T-cell (primary cell): ENCODE measurements at places on chromosomes 3 and 15. TPM values are rescaled to one million over a fixed set of nuclear protein-coding genes. Genes with fewer than 3 reads are reported as not detected.

DNA sequence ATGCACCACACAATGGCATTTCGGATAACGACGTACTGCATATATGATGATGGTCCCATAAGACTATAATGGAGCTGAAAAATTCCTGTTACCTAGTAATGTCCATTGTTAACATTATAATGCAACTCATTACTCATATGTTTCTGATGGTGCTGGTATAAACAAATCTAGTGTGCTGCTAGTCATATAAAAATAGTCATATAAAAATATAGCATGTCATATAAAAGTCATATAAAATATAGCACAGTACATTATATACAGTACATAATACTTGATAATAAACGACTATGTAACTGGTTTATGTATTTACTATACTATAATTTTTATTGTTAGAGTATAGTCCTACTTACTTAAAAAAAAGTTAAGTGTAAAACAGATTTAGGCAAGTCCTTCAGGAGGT lies 50.6 kb downstream of the HACD2 start:
- H3K27ac ChIP-seq, result no peak overlapping the region
- no peaks in the 10 kb centered on the region for H3K27me3 ChIP-seq
- H3K4me1 ChIP-seq, result no peaks in the 10 kb centered on the region
- H3K4me3 ChIP-seq, result no peak overlapping the region

Gene GAP43
- total RNA-seq, result not detected

Gene TMC3
- not detected for total RNA-seq

GRCh38 chr3:177347611-177348010 lies 150.3 kb upstream of the TBL1XR1 start:
- H3K4me3 ChIP-seq, result no peak overlapping the region
- H3K4me1 ChIP-seq, result peaks cover 12% of the 10 kb centered on the region
- no peaks in the 10 kb centered on the region for H3K27me3 ChIP-seq
- no peak for DNase-seq
- H3K36me3 ChIP-seq, result no peaks in the 10 kb centered on the region
- no peak overlapping the region for H3K27ac ChIP-seq

GRCh38 chr3:4994823-4995499 lies 15.7 kb downstream of the BHLHE40 start:
- no peak for DNase-seq
- no peak overlapping the region for H3K4me3 ChIP-seq
- H3K27ac ChIP-seq, result no peak overlapping the region
- H3K27me3 ChIP-seq, result no peaks in the 10 kb centered on the region

DNA sequence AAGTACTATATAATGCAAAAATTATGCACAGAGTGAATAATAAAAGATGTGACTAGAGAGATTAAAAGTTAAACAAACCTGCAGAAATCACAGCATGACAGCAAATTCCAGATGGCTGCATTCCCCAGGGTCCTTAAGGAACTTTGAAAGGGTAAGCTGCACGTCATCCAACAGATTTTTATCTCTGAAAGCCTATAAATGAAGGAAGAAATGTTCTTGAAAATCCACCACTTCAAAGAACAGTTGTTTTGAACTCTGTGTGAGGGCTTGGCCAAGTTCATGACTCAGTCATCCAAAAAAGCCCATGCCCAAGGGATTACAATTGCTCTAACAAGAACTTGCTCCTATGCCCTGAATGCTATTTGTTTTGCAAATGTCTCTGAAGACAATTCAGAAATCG lies 603.6 kb downstream of the PLOD2 start:
- no peak for DNase-seq
- no peak overlapping the region for H3K4me3 ChIP-seq
- no peaks in the 10 kb centered on the region for H3K36me3 ChIP-seq
- H3K4me1 ChIP-seq, result no peaks in the 10 kb centered on the region
- H3K27me3 ChIP-seq, result no peaks in the 10 kb centered on the region

GRCh38 chr3:108883373-108883772 lies 60.8 kb downstream of the TRAT1 start:
- H3K4me3 ChIP-seq, result no peak overlapping the region
- DNase-seq, result no peak
- no peaks in the 10 kb centered on the region for H3K27me3 ChIP-seq
- no peaks in the 10 kb centered on the region for H3K36me3 ChIP-seq
- no peak overlapping the region for H3K27ac ChIP-seq
- no peaks in the 10 kb centered on the region for H3K4me1 ChIP-seq

DNA sequence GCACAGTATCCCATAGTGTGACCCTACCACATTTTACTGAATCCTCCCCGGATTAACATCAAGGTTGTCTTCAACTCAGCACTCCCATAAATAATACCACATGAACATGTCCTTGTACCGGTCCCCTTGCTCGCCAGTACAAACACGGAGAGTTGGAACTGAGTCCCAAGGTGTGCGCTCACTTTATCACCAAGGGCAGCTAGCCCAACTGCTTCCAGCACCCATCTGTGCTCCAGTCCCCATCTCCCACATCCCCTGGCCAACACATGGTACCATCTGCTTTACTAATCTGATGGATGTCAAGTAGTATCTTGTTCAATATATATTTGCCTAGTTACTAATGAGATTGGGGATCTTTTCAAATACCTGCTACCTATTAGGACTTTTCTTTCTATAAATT lies 64.7 kb downstream of the ISG20 start:
- H3K27ac ChIP-seq, result no peak overlapping the region
- H3K4me3 ChIP-seq, result no peak overlapping the region
- H3K36me3 ChIP-seq, result no peaks in the 10 kb centered on the region
- no peaks in the 10 kb centered on the region for H3K4me1 ChIP-seq
- DNase-seq, result no peak
- H3K27me3 ChIP-seq, result peaks cover 38% of the 10 kb centered on the region

DNA sequence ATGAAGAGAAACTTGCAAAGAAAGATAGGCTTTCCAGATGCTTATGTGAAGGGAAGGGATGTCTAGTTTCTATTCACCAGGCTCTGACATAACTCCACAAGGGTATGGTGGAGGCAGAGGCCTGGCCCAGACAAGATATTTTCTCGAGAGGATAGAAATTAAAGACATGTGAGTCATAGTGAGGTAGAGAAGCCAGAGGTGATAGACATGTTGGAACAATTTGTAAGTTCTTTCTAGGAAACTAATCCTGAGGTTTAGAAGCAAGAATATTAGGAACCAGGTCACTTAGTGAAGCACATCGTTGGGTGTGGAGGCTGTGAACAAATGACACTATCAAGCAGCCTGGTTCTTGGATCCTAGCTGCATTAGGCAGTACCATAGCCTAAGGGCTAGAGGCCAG lies 176.9 kb downstream of the BBX start:
- H3K27ac ChIP-seq, result no peak overlapping the region
- DNase-seq, result no peak
- H3K4me1 ChIP-seq, result no peaks in the 10 kb centered on the region
- no peak overlapping the region for H3K4me3 ChIP-seq

DNA sequence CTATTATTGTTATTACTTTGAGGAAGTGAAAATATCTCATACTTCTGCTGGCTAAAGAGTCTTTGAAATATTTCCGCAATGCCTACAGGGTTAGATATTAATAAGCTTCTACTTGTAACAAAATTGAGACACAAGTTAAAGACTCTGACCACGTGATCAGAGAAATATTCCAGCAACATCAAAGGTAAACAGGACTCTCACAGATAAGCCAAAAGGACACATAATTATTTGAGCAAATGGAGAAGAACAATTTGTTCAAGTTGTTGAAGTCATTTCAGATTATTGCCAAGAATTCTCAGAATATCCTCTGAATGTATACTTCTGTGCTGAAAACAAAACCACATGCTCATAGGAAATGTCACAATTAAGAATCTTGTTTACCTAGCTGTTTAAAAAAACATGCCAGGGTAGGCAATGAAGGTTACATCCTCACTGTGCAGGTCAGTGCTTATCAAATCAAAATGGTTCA lies 225.8 kb upstream of the ALCAM start:
- DNase-seq, result no peak
- H3K36me3 ChIP-seq, result no peaks in the 10 kb centered on the region
- no peaks in the 10 kb centered on the region for H3K27me3 ChIP-seq
- H3K4me1 ChIP-seq, result no peaks in the 10 kb centered on the region
- H3K4me3 ChIP-seq, result no peak overlapping the region

DNA sequence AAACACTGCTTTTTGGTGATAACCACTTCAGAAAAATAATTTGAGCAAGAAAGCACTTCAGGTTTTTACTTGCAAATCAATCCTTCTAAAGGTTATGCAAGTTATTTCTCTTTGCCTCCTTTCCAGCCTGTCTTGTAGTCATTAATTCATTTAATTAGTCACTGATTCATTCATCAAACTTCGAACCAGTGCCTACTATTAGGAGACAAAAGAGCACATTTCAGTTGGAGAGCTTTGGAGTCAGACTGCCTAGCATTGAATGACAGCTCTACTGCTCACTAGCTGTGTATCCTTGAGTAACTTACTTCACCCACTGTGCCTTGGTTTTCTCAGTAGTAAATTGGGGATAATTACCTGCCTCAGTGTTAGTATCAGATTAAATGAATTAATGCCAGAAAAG lies 14.9 kb upstream of the LRRC58 start:
- H3K27me3 ChIP-seq, result no peaks in the 10 kb centered on the region
- no peaks in the 10 kb centered on the region for H3K36me3 ChIP-seq
- no peak overlapping the region for H3K4me3 ChIP-seq
- no peak overlapping the region for H3K27ac ChIP-seq

DNA sequence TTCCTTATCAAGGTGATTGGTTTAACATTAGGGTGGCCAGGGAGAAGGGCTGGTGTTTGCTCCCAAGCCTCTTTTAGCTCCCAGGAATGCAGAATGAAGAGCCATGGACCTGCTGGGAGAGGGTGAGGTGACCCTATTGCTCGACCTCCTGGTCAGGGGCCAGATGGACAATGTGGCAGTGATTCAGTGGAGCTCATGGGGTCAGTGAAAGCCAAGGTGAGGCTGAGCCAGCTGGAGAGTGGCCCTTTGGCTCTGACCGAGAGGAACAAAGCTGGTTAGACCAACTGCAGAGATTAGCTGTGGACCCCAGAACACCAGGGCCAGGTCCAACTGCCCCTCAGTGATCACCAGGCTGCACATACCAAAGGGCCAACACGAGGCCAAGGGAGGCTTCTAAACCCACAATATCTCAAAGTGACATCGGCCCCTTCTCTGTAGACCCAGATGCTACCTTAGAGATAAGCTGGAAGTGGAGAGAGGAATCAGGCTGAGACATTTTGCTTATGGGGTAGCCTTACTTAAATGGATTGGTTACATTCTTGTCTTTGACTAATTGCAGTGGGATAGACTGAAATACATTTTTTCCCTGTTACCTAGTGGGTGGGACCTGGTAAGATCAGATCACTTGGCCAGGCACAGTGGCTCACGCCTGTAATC lies 15.8 kb upstream of the BTBD1 start:
- no peaks in the 10 kb centered on the region for H3K36me3 ChIP-seq
- no peak for DNase-seq
- no peak overlapping the region for H3K4me3 ChIP-seq

Gene EPHB1
- 0.30 TPM for total RNA-seq

Gene SERPINI1
- 2.8 TPM for total RNA-seq

- no peak overlapping the region for H3K27ac ChIP-seq
- H3K4me3 ChIP-seq, result no peak overlapping the region
- no peaks in the 10 kb centered on the region for H3K4me1 ChIP-seq
Measured at GRCh38 chr3:137174514-137174913, 216.7 kb downstream of the IL20RB start.

DNA sequence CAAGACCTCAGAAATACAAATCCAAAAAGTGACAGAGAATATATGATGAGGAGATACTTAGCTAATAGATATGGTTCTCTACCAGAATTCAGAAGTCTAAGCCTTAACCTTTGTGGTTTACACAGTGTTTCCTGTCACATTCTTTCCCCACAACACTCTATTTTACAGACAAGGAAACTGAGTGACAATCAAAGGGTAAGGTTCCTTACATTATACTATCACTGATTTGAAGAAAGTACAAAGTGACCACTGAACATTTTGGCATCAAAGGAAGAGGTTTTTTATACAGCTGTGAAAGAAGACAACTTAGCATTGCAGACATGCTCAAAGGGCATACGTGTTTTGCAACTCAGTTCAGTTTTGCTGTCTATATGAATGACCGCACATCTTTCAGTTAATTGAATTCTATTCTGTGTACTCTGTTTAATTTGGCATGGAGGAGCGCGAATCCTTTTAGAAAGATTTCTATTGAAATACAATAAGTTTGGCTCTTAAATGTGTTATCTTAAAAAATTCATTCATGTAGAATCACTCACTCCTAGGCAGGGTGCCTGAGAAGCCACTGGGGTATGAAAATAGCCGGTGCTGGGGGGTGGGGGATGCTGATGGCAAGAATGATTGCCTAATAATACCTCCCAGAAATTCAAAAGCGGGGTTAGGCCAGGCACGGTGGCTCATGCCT lies 66.5 kb upstream of the SKOR1 start:
- H3K4me3 ChIP-seq, result no peak overlapping the region
- no peaks in the 10 kb centered on the region for H3K36me3 ChIP-seq
- peaks cover 68% of the 10 kb centered on the region for H3K4me1 ChIP-seq
- H3K27ac ChIP-seq, result no peak overlapping the region
- no peaks in the 10 kb centered on the region for H3K27me3 ChIP-seq

- no peak overlapping the region for H3K27ac ChIP-seq
- no peaks in the 10 kb centered on the region for H3K27me3 ChIP-seq
- no peaks in the 10 kb centered on the region for H3K4me1 ChIP-seq
- H3K4me3 ChIP-seq, result no peak overlapping the region
- DNase-seq, result no peak
Measured at GRCh38 chr15:77354063-77354462, 65.8 kb downstream of the PEAK1 start.

DNA sequence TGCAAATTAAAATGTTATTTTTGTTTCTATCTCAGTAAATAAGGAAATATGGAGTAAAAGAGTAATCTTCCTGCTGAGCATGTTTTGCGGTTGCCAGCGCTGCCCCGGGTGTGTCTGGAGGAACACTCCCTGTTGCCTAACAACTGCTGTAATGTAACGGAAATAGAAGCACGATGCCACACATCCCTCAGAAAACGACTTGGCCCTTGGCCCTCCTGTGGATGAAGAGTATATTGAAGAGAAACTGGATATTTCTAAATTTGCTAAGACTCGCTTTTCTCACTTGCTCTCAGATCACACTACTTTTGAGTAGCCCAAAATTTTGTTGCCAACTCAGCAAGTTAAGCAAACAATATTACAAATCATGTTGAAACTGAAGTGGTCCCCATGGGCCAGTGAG lies 18.9 kb downstream of the CX3CR1 start:
- peak overlapping the region; percentile 62 for H3K27ac ChIP-seq
- H3K4me3 ChIP-seq, result no peak overlapping the region
- peak; percentile 43 for DNase-seq
- H3K4me1 ChIP-seq, result peaks cover 71% of the 10 kb centered on the region

DNA sequence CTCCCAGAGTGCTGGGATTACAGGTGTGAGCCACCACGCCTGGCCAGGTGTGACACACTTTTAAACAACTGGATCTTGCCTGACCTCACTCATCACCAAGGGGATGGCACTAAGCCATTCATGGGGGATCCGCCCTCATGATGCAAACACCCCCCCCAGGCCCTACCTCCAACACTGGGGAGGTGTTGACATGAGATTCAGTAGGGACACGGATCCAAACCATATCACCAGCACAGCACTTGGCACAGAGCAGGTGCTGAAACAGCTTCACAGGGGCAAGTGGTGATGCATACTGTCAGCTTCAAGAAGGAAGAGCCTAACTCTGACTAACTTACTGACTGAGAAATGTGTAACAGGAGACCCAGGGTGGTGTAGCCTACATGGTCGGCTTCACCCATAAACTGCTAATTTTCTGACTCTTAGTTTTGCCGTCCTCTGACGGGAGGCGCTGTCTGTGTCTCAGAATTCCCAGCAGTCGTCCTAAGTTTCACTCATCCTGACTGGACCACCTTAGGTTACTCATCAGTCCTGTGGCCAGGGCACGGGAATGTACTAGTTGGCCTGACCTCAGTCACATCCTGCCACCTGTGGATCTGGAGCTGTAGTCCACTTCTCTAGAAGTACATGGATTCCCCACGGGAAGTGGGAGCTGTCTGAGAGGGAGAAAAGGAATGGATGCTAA lies 81.9 kb upstream of the PLXNA1 start:
- H3K4me3 ChIP-seq, result no peak overlapping the region
- no peak overlapping the region for H3K27ac ChIP-seq
- H3K4me1 ChIP-seq, result no peaks in the 10 kb centered on the region
- DNase-seq, result no peak
- H3K27me3 ChIP-seq, result no peaks in the 10 kb centered on the region
- no peaks in the 10 kb centered on the region for H3K36me3 ChIP-seq

Gene SRGAP3
- total RNA-seq, result 1.6 TPM
